ENCODE measurements at places on chromosomes 5 and 9.

DNA sequence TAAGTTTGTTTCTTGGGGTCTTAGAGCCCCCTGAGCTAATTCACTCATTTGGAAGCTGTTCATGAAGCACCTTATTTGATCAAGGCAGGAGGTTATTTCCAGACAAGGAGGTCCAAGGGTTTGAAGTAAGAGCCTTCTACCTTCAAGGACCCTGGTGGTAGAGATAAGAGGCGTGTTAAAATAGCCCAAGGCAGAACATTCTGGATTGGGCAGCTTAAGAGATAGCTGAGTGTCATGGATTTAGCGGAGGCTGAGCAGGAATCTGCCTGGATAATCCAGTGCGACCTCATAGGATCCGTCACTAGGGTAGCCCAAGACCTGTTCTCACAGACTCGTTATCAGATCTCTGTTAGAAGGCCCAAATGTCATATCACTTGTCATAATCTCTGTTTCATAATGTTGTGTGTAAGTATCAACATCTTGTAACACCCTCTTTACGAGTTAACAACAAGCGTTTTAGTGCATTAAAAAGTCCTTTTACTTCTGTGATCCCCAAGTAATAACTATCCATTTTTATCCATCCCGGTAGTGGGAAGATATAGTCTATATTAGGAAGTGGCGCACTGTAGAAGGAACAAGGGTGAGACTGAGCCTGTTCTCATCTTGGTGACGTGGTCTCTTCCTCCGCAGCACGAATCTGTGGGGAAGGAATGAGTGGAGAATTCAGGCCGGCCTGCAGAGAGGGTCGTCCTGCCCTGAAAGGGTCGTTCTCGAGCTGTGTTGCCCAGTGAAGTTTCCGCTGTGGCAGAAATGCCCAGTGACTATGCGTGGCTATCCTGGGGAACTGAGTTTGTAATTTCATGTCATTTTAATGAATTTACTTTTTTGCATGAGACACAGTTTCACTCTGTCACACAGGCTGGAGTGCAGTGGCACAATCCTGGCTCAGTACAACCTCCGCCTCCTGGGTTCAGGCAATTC lies 28.8 kb downstream of the SLC25A25 start:
- no peak for DNase-seq

GRCh38 chr5:169173372-169173771 lies 127.6 kb downstream of the SLIT3 start:
- DNase-seq = no peak

GRCh38 chr9:134317400-134317789 lies 8.9 kb upstream of the RXRA start:
- DNase-seq = no peak

DNA sequence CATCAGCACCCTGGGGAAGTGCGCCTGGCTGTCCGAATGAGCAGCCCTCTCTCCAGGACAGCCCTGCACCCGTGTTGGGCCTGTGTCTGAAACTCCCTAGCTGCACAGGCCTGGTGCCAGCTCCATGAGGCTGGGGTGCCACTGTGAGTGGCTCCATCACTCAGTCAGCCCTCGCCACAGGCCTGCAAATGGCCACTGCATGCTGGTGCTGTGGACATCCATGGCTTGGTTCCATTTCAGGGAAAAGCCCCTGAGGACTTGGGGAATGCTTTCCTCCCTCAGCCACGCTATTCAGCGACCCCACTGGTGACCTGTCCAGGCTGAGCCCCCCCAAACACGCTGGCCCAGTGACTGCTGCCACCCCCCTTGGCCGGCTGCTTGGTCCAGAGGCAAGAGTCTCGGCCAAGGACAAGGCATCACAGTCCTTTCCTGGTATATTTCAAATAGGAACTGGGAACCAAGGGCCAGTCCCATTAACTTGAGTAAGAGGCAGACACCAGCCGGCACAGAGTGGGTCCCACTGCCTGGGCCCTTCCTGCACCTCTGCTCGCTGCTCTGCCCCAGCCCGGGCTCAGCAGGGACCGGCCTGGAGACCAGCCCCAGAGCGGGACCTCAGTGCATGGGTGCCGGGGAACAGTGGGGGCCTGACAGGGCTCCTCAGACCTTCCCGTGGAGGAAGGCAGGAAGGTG lies 181.3 kb downstream of the AUH start:
- DNase-seq = no peak

DNA sequence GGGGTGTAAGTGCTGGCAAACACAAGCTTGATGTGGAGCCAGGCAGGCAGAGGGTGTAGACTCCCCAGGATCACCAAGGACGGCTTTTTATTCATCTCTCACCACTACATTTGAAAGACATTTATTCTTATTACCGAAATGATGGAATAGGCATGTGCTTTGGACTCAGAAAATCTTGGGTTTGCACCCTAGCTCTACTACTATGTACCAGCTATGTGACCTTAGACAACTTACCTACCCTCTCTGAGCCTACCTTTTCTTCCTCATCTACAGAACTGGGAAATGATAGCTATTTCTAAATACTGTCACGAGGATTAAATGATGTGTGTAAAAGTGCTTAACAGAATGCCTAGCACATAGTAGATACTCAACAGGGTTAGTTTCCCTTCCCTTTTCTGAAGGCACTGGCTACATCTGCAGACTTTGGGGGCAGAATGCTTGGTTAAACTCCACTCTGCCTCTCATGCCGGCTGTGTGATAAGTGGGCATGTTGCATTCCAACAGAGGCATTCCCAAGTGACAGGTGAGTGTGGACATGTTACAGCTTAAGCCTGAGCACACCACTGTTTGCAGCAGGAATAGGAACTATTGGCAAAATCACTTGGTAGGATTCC lies 94.8 kb downstream of the SLC1A3 start:
- no peak for DNase-seq

DNA sequence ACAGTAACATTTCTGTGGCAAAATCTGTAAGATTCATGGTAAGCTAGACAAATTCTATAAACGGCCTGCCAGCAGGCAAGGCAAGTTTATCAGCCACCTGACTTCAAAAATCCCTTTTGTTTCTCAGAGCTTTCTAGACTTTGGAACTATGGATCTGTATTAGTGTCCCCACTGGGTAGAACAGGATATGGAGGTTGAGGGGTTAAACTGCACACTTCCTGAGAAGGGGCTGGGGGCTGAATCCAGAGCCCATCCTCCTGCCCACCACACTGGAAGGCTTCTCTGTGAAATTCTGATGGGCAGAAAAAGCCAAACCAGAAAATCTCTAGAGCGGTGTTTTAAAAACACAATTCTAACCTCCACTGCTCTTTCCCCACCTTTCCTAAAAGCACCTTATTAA lies 128.7 kb downstream of the ENTREP1 start:
- DNase-seq = no peak

DNA sequence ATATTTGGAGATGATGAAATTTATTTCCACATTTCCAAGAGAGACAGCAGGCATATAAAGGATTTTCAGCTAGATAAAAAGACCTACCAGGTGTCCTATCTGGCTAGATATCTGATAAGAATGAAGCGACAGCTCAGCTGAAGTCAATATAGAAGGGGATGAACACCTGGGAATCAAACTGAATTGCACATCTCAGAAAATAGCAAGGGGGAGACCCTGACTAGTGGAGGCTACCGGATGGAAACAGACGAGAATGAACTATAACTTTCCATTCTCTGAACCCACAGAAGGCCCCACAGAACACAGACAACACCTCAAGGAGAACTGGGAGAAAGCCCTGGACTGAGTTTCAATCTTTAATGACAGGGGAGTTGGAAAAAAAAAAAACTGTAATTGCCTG lies 51.1 kb downstream of the CPLANE1 start:
- DNase-seq = no peak

DNA sequence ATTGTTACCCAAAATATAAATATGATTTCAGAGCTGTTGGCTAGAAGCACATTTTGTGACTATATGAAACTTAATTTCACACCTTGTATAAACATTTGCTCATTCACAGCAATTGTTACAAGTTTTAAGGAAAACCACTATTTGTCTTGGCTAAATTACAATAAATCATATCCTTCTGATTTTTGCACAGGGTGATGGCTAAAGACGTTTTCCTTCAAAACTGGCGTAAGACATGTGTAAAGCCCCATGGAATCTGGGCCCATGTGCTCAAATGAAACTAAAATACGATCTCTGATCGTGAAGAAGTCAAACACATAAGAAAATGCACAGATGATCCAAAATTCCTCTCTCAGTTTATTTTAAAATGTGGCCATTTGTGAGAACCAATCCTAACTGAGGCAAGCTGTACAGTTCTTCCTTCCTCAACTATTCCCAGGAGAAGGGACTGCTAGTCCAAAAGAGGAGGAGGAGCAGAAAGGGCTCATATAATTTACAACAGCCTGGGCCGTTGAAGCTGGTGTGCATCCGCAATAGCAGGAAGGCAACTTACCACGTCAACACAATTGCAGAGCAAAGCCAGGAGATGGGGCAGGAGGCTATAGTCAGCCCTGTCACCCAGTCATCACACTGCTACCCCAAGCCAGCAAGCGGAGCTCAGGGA lies 98.4 kb downstream of the MED27 start:
- no peak for DNase-seq

DNA sequence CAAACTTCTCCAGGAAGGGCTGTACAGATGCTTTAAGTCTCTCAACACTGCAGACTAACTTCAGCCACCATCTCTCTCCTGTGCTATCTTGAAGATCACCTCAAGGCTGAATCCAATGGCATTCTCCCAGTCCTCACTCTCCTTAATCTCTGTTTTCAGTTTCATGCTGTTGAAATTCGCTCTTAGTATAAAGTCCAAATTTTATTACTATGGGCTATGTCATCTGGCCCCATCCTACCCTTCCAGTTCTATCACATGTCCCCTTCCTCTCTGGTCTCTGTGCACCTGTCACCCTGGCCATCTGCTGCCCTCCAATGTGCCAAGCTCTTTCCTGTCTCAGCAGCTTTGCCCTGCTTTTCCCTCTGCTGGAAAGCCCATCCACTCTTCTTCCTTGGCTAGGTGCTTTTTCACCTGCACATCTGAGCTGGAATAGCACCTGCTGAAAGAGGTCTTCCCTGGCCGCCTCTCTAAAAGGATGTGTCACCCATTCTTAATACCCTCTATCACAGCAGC lies 284.7 kb upstream of the MAP3K1 start:
- no peak for DNase-seq

DNA sequence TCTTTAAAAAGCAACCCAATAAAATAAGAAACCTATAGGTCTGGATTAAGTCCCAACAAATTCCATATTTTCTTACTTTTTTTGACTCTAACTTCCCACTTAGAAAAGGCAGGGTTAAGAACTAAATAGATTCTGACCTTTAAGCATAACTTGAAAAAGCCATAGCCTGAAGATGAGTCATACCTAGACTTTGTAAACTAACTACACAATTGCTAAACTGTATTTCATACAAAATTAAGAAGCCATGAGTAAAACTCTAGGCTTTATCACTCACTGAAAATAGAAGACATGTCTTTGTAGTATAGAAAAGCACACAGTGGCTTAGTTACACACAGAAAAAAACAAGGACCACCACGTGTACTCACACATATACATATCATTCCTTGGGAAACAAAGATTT lies 51.5 kb downstream of the MLLT3 start:
- DNase-seq = no peak

GRCh38 chr9:8694983-8695588 lies 895.5 kb upstream of the DMAC1 start:
- DNase-seq = no peak

DNA sequence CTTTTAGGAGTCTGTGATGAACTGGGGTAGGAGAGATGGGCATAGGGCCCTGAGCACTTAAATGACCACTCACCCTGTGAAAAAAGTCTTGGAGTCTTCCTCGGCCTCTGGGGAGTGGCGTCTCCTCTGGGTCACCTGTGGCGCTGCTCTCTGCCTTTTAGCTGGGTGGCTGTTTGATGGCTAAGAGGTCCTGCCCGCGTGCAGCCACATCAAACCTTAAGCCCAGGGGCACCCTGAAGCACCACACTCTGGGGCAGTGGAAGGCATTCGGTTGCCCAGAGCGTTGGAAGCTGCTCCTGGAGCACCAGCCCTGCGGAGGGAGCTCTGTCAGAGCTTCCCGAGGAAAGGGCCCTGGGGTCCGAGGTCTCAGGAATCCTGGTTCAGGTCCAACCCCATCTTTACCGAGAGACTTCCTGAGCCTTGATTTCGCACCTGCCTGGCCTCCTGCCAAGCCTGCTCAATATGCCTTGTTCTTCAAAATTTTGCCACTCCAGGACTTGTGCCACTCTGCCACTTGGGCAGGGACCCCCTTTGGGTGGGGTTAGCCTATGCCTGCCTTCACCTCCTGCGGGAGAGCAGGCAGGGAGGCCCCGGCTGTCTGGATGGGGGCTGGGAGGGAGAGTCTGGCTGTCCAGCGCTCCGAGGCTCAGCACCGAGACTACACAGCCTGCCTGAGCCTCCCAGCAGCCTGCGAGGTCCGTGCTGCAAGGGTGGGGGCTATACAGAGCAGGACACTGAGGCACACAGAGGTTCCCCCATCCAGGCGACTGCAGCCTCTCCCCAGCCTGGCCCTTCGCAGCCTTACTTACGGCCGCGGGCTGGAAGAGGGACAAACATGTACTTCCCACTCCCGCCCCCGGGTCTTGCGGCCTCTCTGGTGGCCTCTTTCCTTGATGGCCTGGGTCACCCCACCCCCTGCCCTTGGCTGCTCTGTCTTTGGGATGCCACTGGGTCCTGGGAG lies 63.4 kb upstream of the RNU6ATAC start:
- DNase-seq = peak; percentile 86

GRCh38 chr9:110994771-110995241 lies 43.5 kb downstream of the LPAR1 start:
- DNase-seq = peak; percentile 4

- DNase-seq = no peak
Measured at GRCh38 chr5:7851617-7852289, 820 bp upstream of the CFAP90 start.

GRCh38 chr5:74578356-74579044 lies 62.0 kb downstream of the ENC1 start:
- DNase-seq = no peak

GRCh38 chr9:91519520-91520277 lies 96.1 kb upstream of the NFIL3 start:
- DNase-seq = no peak

DNA sequence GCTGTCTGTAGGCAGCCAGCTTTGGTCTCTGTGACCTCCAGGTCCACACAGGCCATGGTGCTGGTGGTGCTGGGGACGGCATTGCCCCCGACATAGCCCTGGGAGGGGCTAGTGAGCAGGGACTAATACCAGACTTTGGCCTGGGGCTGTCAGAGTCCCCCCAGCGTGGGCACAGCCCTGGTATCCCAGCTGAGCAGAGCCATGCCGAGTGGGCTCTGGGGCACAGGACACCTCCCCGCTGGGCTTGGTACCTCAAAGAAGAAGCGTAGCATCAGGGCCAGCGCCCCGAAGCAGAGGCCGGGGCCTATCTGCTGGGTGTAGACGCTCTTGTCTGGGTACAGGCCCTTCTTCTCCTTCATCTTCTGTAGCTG lies 9.5 kb downstream of the MYMK start:
- DNase-seq = no peak

GRCh38 chr5:128264564-128265360 lies 181.2 kb downstream of the SLC12A2 start:
- no peak for DNase-seq

DNA sequence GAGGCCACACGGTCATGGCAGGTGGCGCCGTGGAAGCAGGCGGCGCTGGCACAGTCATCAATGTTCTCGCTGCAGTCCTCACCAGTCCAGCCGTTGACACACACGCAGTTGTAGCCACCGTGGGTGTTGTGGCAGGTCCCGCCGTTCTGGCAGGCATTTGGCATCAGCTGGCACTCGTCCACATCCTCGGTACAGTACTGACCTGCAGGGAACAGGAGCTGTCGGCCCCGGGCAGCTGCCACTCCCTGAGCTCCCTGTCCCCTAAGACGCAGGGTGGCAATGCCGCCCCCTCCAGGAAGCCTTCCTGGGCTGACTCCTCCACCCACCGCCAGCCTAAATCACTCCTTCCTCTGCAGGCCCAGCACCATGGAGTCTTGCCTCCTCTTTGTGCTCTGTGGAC lies 27.2 kb downstream of the NOTCH1 start:
- no peak for DNase-seq

- no peak for DNase-seq
Measured at GRCh38 chr9:4691795-4692194, 12.4 kb downstream of the CDC37L1 start.
